Nucleus accumbens (tissue), 56 donors: ENCODE measurements at places on chromosomes 7 and 10.

- DNase-seq, result no peak
Measured at GRCh38 chr10:111551001-111551400, 474.2 kb downstream of the ADRA2A start.

- no peak for DNase-seq
Measured at GRCh38 chr7:84821671-84822534, 365.0 kb downstream of the SEMA3D start.

GRCh38 chr10:114694062-114694461, 36.0 kb upstream of the ABLIM1 start:
- no peak for DNase-seq

DNA sequence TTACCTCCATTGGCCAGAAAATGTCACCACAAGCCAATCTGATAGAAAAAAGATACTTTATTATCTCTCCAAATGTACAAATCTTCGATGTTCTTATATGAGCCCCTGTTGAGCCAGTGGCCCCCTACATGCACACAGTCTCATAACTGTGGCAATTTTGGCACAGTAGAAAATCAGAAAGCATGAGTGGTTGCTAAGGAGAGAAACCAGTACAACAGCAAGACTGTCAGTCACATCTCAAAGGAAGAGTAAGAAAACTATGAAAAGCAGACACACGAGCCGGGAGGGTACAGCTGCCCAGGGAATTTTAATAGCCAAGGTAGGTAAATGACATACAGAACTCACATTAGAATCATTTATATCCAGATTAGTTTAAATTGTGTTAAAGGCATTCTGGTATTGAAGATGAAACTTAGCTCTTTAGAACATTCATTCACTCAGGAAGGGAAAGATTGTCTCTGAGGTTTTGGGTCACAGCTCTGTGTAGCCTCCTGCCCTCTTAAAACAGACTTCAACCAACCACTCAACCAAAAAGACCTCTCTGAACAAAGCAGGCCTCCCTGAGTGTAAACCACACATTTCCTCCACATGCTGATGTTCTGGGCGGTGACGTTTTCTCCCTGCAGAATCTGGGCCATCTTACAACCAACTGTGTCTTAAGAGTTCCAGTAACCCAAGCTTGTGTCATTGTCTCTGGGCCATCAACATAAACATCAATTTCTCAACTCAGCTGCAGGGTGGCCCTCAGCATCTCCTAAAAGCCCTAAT, 80.8 kb upstream of the ADAM12 start:
- no peak for DNase-seq

- DNase-seq, result no peak
Measured at GRCh38 chr7:18667466-18667865, 171.9 kb downstream of the HDAC9 start.
